Right forelimb (tissue), 1 donor: ENCODE measurements at places on chromosomes 3 and 15.
A peak's percentile ranks its signal among the peaks of the same experiment; 100 is the strongest.

DNA sequence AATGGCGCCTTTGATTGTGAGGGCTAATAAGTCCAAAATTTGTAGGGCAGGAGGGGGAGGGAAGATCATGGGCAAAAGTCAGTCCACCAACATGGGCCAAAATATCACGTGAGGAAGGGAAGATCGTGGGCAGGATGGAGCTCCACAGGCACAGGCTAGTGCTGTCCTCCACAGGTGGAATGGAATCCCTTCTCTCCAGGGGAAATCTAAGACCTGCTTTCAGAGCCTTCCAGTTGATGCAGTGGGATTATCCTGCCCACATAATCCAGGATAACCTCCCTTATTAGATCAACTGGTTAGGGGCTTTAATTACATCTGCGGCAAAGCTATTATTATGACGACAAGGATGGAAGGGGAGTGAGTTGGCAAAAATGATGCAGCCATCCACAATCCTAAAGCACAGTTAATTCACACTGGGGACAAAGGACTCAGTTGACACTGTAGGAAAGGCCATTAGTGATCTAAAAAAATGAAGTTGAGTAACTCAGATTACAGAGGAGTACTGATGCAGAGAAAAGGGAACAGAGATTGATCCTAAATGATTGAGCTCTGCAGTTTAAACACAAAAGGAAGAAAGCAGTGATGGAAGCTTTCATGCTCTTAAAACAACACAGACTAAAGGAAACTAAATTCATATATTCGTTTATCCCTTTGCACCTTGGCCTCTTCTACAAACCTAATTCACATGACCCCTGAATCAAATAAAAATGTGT lies 159.8 kb downstream of the AKAP13 start:
- DNase-seq: no peak

DNA sequence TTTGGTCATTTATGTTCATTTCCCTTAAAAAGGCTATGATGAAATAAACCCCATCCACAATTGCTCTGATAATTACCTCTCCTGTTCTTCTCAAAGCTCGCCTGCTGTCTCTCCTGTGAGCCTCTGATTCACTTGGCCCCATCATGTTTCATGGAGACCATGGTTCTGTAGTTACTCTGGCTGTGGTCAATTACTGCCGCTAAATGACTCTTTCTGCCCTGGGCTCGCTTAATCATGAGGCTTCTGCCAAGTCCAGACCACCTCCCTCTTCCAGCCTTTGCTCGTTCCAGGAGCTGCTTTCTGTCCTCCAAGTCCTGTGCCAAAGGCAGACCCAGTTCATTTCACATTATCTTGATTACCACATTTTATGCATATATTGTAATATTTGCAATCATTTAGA lies 91.9 kb downstream of the THSD4 start:
- no peak for DNase-seq

GRCh38 chr3:12644331-12644937 lies 19.5 kb downstream of the RAF1 start:
- DNase-seq: no peak

GRCh38 chr3:127213381-127213918 lies 20.5 kb downstream of the PRR23E start:
- DNase-seq: no peak

- DNase-seq: no peak
These were observed 12.9 kb downstream of the GPR87 start for GRCh38 chr3:151303751-151304150.

GRCh38 chr3:133573629-133574194 lies at the start of gene CDV3:
Gene CDV3, plus strand, starts transcription at chr3:133573686. Its CDS starts 359 bp downstream, at chr3:133574045.
- no peak for DNase-seq

GRCh38 chr3:175015056-175015635 lies 156.0 kb downstream of the NAALADL2 start:
- no peak for DNase-seq

- no peak for DNase-seq
These were observed 29.5 kb downstream of the ARL8B start for GRCh38 chr3:5151586-5151985.

- DNase-seq: no peak
These were observed 66.6 kb downstream of the NCEH1 start for GRCh38 chr3:172644258-172644657.

DNA sequence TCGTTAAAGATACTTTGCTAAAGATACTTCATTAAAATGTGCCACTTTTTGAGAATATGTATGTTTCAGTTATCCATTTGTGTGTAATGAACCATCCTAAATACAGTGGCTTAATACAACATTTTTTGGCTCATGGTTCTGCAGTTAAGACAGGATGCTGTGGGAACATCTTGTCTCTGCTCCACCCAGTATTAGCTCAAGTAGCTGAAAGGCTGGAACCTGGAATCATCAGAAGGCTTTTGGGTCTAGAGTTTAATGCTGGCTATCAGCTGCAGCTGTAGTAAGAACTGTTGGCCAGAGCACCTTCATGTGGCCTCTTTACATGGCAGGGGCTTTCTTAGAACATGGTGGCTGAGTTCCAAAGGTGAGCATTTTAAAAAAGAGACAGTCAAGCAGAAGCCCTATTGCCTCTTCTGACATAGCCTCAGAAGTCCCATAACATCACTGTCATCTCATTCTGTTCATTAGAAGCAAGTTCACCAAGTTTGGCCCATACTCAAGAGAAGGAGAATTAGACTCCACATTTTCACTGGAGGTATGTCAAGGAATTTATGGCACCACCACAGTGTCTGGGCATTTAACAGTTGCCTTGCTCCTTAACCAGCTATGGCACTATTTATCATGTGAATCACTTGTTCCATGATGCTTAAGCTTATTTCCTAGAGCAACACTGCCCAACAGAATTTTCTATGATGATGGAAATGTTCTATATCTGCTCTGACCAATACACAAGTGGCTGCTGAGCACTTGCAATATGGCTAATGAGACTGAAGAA lies 70.4 kb upstream of the PDZRN3 start:
- DNase-seq: no peak

DNA sequence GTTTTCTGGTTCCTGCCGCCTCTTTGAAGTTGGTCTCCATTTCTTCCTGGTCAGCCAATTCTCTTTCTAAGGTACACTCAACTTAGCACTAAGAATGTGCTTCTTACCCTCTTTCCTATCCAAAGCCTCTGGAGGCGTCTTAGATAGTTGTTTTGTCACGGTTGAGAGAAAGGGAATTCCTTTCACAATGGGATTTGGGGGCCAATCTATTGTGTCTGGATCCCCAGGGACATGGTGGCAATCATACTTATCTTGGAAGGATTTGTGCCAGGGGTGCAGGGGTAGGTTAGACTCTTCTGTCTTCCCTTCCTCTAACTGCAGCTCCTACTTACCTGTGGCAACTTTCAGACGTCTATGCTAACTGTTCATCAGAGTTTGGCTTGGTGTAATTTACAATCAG lies 287.1 kb downstream of the SOX2 start:
- DNase-seq: no peak

DNA sequence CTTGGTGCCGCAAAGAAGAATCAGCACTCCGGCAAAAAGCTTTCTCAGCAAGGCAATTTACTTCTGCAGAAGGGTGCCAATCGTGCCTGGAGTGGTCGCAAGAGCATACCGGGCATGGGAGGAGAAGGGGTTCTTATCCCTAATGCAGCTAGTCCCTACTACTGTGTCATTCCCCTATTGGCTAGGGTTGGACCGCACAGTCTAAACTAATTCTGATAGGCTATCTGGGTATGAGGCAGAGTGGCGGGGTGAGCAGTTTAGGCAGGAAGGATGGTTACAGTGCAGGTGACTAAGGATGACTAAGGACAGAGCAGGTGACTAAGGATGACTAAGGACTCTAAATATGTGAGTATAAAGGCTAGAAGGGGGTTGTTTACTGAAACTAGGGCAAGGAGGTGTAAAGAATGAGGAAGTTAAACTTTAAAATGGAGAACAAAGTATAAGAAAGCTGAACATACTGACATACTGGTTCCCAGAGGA lies 52.9 kb downstream of the PGBD4 start:
- no peak for DNase-seq

GRCh38 chr3:14203521-14204079 lies 25.0 kb downstream of the LSM3 start:
- peak; percentile 69 for DNase-seq

DNA sequence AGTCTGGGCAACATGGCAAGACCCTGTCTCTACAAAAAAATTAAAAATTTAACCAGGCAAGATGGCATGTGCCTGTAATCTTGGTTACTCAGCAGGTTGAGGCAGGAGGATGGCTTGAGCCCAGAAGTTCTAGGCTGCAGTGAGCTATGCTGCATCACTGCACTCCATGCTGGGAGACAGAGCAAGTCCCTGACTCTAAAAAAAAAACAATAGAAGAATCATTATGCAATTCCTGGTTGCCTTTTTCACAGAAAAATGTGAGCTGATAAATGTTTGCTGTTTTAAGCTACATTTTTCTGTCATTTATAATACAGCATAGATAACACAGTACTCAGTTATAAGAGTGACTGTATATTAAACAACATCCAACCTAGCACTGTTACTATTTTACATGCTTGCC lies 148.8 kb downstream of the SCAPER start:
- no peak for DNase-seq

DNA sequence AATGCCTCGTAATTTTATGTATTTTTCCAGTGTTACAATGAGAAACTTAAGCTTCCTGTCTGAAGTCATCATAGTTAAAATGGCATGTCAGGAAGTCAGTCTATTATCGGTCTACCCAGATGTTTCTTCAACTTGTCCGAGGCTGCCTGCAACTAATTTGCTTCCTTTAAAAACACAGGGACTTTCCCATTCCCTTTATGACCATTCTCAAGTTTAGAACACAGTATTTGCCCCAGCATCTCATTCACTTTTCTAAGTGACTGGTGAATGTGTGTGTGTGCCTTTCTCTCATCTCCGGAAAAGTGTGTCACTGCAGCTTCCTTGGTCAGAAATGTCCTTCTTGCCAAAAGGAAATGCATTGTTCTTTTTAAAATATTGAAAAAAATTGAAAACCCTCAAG lies 466.6 kb downstream of the RAP2B start:
- no peak for DNase-seq

DNA sequence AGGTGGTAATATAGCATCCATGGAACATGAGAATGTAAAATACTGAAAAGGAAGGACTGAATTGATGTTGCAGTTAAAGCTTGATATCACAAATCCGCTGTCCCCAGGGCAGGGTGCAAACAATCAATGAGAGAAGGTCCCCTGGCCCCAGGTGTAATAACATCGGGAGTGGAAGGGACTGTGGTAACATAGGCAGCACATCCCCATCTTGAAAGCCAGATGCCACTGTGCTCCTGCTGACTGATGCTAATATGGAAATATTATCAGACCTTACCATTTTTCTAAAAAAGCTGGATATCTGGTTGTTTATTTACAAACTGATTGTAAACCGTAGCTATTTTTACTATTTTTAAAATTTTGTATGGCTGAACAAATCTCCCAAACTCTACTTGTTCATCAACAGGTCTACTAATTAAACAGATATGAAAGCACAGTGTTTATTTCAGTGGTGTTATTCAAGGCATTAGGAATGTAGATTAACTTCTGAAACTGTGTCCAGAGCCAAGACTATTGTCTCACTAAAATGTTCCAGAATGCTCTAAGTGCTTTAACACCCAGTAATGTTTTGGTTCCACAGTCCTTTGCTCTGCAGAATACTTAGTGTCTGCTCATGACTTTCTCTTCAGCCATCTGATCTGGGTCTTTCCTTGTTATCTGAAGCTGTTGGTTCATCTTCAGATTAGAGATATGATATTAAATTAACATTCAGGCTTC lies 386.0 kb upstream of the RARB start:
- DNase-seq: no peak

DNA sequence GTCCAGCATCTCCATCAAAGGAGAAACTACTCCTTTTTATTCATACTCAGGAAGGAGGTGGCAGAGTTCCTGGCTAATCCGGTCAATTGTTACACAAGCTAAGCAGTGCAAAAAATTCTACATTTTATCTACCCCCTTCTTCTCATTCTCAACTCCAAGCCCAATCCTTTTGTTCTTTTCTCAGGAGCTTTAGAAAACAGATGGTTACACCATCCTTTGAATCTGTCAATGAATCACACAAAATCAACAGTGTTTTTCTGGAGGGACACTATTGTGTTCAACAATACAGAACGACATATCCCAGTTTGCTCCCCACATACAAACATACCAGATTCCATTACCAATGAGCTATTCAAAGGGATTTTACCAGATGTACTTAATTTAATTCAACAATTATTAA lies 362.1 kb downstream of the MAGI1 start:
- DNase-seq: no peak

DNA sequence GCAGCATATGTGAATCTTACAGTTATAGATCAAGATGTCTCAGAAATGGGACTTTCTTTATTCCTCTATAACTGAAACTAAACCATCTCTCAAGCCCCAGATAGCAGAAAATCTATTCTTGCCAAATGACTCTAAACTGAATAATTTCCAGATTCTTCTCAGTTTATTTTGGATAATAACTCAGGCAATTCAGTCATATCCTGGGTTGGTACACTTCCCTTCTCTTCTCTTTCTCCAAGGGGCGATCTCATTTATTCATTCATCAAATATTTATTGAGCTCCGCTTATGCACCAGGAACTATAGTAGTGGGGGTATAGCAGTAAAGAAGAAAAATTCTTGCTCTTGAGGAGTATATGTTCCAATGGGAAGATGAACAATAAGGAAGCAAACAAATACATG lies 13.5 kb upstream of the PCOLCE2 start:
- no peak for DNase-seq

GRCh38 chr3:100111728-100112127 lies 2.6 kb downstream of the FILIP1L start:
- no peak for DNase-seq

- DNase-seq: no peak
These were observed 709 bp downstream of the SCAMP5 start for GRCh38 chr15:74995779-74996765.

- no peak for DNase-seq
These were observed 179.4 kb downstream of the GBE1 start for GRCh38 chr3:81581966-81582599.

- DNase-seq: no peak
These were observed 811.2 kb downstream of the SI start for GRCh38 chr3:164267053-164267452.

GRCh38 chr3:29363110-29363509 lies 82.2 kb downstream of the RBMS3 start:
- no peak for DNase-seq

- no peak for DNase-seq
These were observed 15.1 kb downstream of the NTRK3 start for GRCh38 chr15:88241461-88241860.

- DNase-seq: no peak
These were observed 44.3 kb upstream of the FGD5 start for GRCh38 chr3:14774431-14774830.

GRCh38 chr15:70395164-70395563 lies 297.4 kb upstream of the TLE3 start:
- DNase-seq: no peak

DNA sequence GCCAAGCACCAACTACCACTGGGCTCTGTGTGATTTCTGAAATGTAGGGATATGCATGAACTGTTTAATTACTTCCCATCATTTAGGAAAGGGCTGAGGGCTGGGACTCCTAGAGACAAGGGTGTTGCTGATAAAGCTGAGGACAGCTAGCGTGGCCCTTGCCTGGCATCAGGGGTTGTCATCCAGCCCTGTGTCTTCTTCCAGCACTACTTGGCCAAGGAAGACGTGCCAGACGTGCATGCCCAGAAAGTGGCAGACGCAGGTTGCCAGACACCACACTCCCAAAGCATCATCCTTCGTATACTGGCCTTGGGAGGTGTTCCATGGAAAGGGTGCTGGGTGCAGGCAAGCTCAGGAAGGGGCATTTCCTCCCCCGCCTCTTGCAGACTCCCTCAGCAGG lies 64.8 kb downstream of the LRIG1 start:
- DNase-seq: no peak

- peak; percentile 51 for DNase-seq
These were observed 112.8 kb upstream of the BCL6 start for GRCh38 chr3:187858041-187858440.
